ENCODE measurements at places on chromosomes 4 and X. TPM values are rescaled to one million over a fixed set of nuclear protein-coding genes. Genes with fewer than 3 reads are reported as not detected.

GRCh38 chr4:54525602-54526001 is 132.2 kb upstream of the KIT start:
- no peak for DNase-seq

GRCh38 chr4:154164931-154165839 is 326.4 kb downstream of the DCHS2 start:
- DNase-seq, result no peak

The GRID2 gene
- 0.40 TPM for total RNA-seq

The TRO gene
- total RNA-seq, result 2.1 TPM

DNA sequence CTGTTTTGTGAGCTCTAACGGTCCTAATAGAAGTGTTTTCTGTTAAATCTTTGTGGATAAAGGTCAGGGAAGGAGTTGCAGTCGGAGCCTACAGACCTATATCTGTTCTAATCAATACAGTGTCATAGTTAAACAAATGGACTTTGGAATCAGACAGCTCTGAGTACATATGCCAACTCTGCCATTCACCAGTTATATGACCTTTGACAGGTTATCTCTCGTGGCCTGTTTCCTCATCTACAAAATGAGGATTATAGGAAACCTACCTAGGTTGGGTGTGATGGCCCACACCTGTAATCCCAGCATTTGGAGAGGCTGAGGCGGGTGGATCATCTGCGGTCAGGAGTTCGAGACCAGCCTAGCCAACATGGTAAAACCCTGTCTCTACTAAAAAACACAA is 89.7 kb downstream of the MID1IP1 start:
- DNase-seq, result no peak

- DNase-seq, result no peak
Measured at GRCh38 chr4:147303174-147303872, 177.6 kb upstream of the EDNRA start.

GRCh38 chrX:45584717-45585116 is 384.0 kb upstream of the DIPK2B start:
- no peak for DNase-seq
